Activated naive CD8-positive, alpha-beta T cell treated with anti-CD3 and anti-CD28 coated beads, Interleukin-2, amount 50 U/mL, for 16 hours (primary cell): ENCODE measurements at places on chromosomes 1 and 21.

- DNase-seq = no peak
Measured at GRCh38 chr1:101448018-101448417, 211.2 kb downstream of the S1PR1 start.

- DNase-seq = no peak
Measured at GRCh38 chr1:206100226-206100815, 16.9 kb downstream of the AVPR1B start.

GRCh38 chr1:11273595-11274234, 717 bp downstream of the UBIAD1 start:
- no peak for DNase-seq

DNA sequence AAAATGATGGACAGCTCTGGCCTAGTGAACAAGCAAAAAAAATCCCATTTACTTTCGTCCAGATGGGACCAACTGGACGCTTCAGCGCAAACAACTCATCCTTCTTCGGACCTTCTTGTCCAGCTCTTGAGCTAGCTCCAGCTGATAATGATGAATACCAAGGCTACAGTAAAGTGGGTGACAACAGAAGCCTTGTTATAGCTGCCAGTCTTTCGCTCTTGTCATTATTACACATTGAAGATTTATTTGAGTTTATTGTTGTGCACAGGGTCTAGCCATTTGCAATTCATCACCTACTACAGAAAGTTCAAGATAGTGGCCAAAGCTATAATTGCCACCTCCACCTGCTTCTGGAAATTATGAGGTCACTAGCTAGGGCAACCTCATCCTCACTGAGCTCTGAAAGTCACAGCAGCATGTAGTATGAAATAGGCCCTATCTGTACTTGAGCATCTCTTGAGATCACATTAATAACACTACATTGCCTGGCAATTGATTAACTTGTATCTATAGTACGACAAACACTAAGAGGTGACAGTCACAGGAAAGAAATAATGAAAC, 76.9 kb downstream of the GPATCH2 start:
- DNase-seq = no peak

GRCh38 chr1:110250008-110250407, 39.9 kb downstream of the KCNC4 start:
- DNase-seq = no peak

GRCh38 chr1:168420177-168420576, 123.6 kb downstream of the XCL2 start:
- no peak for DNase-seq

GRCh38 chr1:197355248-197355995, 87.4 kb downstream of the CRB1 start:
- DNase-seq = no peak

DNA sequence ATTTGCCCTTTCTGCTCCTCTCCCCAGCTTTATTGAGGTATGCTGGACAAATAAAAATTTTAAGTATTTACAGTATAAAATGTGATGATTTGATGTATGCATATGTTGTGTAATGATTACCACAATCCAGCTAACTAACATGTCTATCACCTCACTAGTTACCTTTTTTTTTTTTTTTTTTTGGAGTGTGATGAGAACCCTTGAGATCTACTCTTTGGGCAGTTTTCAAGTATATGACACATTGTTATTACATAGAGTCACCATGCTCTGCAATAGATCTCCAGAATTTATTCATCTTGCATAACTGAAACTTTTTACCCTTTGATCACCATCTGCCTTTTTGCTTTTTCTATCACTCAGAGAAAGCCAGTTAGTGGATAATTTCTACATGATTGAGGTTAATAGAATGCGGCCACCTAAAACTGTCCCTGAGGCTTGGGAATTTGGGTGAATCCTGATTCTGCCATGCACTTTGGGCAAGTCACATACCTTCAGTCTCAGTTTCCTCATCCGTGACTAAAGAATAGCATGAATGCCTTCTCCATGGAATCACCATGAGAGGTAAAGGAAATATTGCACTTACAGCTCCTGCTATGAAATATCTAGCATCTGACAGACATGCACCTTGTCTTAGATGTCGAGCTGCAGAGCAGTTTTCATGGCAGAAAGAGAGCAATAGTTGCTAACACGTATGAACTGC, 295.2 kb downstream of the DISC1 start:
- DNase-seq = no peak
